ENCODE measurements at places on chromosomes 1 and 21.
A peak's percentile ranks its signal among the peaks of the same experiment; 100 is the strongest.

DNA sequence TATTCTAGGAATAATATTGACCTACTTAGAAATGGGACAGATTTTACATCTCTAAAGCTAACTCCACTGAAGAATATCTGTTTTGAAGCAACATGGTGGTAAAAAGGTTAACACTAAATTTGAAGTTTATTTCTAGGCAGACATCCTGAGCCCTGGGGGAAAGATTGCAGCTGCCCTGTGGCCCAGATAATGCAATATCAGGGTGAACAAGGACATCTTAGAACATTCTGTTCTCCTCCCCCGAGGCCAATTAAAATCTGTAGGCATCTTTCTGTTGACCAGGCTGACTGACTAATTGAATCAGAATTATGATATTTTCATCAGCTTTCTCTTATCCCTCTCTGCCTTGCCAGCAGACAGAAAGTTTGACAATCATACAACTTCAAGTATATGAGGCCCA is 149.8 kb upstream of the DUSP10 start:
- no peak for DNase-seq

DNA sequence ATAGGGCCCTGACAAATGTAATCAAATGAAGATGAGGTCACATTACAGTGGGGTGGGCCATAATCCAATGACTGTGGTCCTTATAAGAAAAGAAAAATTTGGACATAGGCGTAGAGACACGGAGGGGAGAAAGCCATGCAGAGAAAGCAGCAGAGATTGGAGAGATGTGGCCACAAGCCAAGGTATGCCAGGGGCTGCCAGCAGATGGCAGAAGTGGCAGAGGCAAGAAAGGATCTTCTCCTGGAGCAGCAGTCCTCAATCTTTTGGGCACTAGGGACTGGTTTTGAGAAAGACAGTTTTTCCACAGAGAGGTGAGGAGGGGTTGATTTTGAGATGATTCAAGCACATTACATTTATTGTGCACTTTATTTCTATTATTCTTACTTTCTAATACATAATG is 355.1 kb downstream of the NPHP4 start:
- DNase-seq, result no peak

DNA sequence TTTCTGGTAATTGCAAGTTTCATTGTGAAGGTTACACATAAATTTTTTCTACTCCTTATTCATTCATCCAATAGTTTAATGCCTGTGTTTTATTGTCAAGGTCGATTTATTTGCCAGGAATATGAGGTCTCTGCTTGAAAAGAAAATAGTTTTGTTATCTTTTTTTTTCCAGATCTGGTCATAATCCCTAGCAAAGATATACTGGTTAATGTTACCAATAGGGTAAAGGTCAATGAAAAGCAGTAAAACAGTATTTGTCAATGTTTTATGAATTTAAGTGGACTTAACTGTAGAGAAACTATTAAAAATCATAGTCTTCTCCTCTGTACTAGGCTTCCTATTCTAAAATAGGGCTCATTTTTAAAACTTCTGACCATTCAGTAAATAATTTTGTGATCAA is 8.1 kb upstream of the FMO3 start:
- DNase-seq, result no peak

DNA sequence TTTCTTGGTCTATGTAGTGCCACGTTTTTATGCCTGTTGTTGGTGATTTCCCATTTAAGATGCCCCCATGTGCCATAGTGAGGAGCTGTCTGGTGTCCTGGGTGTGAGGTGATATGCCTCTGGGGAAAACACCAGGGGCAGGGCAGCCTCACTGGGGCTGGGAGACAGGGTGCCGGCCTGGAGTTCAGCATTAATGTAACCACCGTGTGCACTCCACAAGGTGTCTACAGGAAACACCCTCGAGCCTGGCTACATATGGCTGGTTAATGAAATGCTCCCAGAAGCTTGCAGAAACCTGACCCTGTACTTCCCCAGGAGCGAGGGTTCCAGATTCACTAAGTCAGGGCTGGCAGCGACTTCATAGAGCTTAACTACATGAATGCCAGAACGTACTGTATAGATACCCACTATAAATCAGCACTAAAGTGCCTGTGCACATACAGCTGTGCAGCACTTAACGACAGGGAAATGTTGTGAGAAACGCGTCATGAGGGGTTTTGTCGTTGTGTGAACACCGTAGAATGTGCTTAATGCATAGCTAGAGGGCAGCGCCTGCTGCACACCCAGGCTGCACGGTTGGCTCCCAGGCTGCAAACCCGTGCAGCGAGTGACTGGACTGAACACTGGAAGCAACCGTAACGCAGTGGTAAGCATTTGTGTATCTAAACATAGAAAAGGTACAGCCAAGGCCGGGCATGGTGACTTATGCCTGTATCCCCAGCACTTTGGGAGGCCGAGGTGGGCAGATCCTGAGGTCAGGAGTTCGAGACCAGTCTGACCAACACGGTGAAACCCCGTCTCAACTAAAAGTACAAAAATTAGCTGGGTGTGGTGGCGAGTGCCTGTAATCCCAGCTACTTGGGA is 10.4 kb downstream of the TFF2 start:
- no peak for DNase-seq

GRCh38 chr21:45128613-45129188 is 54.3 kb downstream of the ADARB1 start:
- peak; percentile 57 for DNase-seq

- no peak for DNase-seq
These were observed 11.1 kb upstream of the RIMKLA start for GRCh38 chr1:42369471-42369870.

- no peak for DNase-seq
These were observed 83.5 kb downstream of the NPHP4 start for GRCh38 chr1:5908461-5909375.
